AG04449 (cell line): ENCODE measurements at places on chromosomes 5 and 9.

- no peak for DNase-seq
These were observed 75.5 kb downstream of the EPB41L4B start for GRCh38 chr9:109245310-109245897.

DNA sequence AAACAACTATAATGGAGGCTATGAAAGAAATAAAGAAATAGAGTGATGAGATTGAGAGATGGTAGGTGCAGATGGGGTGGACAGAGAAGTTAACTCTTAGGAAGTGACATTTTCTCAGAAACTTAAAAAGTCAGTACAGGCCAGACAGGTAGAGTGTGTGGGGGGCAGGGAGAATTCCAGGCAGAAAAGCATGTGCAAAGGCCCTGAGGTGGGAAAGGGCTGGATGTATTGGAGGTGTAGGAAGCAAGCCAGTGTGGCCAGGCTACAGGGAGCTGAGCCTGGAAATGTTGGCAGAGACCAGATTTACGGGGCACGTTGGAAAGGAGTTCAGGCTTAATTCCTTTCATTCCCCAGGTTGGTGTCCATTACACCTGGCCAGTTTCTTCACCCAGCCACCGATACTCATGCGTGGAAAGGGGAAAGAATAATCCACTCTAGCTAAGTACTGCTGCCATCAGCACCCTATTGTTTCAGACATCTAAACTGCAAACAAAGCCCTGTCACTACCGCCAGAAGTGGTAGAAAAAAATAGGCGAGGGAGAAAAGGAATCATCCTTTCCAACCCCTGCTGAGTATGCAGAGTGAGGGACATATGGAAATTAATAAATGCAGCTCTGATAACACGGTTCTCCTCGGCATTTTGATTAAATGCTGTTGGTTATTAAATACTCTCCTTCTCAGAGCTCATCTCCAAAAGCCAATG, 116.8 kb upstream of the GPR151 start:
- no peak for DNase-seq

DNA sequence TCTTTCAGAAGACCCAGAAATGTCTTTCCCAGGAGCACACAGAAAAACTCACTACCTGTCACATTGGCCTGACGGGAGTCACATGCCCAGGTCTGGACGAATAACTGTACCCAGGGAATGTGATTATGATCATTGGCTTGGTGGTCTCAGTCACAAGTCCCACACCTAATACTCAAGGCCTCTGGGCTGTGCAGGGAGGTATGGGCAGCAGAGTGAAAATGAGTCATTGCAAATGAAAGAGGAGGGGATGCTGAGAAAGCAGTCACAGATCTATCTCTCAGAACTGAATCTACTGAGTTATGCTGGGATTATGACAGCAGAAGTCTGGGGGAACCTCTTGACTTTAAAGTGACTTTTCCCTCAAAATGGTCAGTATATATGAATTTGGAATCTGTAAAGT, 36.9 kb downstream of the SGCD start:
- DNase-seq, result no peak

DNA sequence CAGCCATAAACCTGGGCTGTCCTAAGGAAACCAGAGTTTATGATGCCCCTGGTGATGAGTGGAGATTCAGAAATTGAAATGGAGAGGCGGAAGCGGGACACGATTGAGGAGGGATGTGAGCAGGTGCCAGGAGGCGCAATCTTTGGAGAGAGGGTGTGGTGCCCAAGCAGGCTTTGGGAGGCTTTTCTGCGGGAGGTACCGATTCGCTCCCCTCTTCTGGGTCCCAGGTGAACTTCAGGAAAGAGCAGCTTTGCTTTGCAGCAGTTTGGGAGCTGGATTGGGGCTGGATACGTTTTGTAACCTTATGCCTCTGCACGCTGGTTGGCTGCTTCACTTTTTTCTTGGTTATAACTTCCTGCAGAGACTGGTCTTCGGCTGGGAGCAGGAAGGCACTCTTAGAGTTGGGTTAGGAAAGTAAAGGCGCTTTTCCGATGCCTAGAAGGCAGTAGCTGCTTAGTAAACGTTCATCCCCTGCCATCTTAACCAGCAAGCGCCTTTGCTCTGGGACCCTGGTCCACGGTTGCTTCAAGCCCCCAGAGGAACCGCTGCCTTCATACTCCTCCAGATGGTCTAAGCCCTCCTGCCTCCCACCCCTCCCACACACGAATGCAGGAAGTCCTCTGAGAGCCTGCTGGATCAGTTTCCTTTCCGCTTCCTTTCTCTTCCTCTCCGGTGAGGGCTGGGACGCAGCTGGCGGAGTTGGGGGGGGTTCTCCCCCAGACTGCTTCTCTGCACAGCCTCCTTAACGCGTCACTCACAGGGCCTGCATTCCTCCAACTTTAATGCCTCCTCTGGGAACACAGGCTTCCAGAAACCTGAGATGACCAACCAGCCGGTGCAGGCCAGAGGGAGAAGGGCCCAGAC, 15.2 kb upstream of the NEK6 start:
- no peak for DNase-seq

DNA sequence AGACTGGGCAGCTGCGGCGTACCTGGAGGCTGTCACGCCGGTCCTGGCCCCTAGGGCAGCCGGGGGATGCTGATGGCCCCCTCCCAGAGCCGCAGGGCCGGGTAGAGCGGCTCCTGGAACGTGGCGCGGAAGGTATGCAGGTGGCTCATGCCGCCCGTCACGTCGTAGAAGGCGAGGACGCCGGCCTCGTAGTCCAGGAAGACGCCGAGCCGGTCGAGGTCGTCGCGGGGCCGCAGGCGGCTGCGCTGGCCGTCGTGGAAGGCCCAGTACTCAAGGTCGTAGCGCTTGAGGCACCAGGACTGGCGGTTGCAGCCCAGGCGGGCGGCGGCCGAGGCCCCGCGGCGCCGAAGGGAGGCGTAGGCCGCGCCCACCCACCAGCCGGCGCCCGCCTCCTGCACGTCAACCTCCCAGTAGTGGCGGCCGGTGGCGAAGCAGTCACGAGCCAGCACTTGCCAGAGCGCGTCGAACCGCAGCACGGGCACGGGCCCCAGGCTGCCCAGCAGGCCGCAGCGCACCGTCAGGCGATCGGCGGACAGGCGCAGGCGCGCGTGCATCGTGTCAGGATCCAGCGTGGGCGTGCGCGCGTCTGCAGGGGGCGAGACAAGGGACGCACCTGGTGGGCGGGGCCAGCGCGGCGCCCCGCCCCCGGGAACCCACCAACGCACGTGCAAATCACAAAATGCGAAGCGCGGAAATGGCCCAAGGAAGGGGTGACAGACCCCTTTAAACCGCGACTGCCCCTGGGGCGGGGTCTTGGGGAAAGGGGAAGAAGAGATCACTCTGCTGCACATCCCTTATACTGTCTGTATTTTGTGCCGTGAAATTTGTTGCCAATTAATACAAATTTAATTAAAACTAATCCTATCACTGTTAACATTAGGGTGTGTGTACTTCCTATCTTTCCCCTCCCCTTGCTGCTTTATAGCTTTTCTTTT, 31.2 kb downstream of the NANS start:
- DNase-seq, result no peak

GRCh38 chr9:134666208-134666607, 24.6 kb downstream of the COL5A1 start:
- DNase-seq, result no peak

DNA sequence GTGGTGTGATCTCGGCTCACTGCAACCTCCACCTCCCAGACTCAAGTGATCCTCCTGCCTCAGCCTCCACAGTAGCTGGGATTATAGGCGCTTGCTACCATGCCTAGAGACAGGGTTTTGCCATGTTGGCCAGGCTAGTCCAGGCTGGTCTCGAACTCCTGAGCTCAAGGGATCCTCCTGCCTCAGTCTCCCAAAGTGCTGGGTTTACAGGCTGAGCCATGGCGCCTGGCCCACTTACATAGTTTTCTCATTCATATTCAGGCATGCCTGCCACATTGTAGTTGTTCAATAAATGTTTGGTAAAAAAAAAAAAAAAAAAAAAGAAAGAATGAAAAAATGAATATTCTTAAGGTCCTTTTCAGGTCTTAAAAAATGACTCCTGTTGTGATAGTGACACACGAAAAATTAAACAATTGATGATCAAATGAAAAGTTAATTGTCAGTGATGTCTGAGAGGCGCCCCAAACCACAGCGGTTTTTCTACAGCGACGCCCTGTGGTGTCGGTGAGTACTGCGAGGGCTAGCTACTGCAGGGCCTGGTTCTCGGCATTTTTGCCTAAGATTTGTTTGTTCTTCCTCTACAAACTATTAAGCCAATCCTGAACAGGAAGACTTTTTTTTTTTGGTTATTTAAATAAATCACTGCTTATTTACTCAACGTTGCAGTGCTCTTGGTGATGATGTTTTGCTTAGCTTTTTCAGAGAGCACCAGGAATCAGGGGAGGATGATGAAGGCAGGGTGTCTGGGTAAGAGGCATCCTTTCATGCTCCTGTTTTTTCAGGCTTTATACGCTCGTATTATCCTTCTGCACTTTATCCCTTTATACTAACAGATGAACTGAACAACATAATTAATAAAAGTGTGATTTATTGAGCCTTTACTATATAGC, 67.0 kb upstream of the DPYSL3 start:
- no peak for DNase-seq

GRCh38 chr5:36441280-36441679, 139.6 kb upstream of the RANBP3L start:
- DNase-seq, result no peak

DNA sequence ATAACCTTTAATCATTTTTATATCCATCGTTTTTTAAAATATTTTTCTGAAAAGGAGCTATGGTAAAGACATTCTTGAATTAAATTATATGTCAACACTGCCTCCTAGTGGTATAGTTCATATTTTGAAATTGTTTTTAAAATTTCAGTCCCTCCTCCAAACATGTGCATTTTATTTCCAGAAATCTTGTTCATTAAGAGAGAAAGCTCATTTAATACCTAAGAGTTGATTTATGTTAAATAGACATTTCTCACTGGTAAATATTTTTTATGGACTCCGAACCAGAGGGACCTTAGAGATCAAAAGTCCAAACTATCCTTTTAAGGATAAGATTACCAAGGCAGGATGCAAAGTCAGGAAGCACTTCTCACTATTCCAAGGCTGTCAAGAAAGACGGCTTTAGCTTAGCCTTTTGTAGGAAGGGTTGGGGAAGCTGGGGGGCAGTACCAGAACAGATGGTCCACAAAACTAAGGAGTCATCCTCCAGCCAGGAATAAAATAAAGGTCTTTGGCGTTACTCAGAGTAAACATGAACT, 21.6 kb downstream of the BHMT start:
- no peak for DNase-seq

- no peak for DNase-seq
These were observed at the start of gene SAPCD2 for GRCh38 chr9:137070201-137070905. SAPCD2 (minus strand) TSS chr9:137070557; CDS start chr9:137070460, 97 bp downstream.

DNA sequence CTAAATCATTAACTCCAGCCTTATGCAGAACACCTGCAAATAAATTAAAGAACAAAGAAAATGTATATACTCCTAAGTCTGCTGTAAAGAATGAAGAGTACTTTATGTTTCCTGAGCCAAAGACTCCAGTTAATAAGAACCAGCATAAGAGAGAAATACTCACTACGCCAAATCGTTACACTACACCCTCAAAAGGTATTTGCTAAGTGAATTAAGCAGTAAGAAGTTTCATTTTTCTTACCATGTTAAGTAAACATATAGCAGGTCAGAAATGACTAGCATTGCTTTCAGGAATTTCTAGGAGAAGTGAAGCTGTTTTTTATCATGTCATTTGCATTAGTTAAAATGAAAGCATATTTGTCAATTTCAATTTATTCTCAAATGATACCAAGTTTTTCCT, 92.7 kb downstream of the MELK start:
- peak; percentile 16 for DNase-seq

DNA sequence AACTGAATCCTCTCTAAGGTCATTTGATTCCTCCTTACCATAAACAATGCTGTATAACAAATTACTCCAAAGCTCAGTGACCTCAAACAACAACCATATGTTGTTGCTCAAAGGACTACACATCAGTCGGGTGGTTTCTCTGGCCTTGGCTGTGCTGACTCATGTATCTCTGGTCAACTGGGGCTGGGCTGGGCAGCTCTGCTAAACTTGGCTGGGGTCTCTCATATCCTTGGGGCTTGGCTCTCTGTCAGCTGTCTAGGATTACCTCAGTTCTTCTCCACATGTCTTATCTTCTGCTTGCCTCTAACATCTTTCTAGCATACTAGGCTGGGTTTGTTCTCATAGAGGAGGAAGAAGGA, 86.4 kb downstream of the GALNT10 start:
- DNase-seq, result peak; percentile 58

- no peak for DNase-seq
These were observed 109.8 kb upstream of the NR5A1 start for GRCh38 chr9:124616961-124617360.

GRCh38 chr9:9997585-9997984, 615.2 kb downstream of the PTPRD start:
- DNase-seq, result no peak

DNA sequence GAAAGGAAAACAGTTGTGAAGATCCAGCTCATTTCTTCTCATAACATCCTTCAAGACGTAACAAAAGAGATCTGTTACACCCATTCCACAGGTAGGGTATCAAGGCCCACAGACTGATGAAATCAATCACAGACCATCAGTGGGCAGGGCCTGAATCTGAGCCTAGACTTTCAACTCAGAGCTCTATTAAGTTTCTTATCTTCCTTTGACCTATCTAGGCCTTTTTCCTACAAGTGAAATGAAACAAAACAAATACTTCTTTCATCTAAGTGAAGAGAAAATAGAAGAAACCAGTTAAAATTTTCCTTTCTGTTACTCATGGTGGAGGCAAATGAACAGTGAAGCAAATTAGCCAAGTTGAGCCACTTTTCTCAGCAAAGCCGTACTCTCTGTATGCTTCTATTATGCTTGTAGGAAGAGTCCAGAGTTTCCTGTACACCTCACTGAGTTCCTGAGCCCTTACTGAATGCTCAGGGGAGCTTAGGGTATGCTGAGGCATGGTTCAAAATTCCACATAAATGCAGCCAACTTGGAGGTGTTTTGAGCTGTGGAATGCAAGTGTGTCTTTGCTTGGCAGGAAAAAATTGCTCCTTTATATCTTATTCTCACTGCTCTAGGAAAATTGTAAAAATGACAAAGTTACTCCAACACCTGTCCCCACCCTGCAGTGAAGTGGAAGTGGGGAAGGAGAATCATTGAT, 91.9 kb downstream of the FEM1C start:
- no peak for DNase-seq

- no peak for DNase-seq
These were observed 29.8 kb downstream of the PRUNE2 start for GRCh38 chr9:76876098-76876497.

DNA sequence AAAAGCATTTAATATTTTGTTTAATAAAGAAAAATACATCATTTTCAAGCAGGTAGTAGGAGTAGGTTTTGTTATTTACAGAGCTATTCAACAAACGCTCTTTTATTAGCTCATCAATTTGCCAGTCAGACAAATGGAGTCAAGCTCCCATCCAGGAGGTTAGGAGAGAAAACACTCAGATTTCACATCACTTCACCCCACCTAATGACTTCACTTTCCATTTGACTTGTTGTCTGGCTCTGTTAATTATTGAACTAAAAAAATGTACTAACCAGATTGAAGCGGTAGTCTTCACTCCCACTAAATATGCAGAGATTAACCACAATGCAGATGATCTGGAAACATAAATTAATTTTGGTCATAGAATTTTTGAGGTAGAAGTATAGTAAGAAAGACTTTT, 193.6 kb upstream of the VCAN start:
- DNase-seq, result no peak

GRCh38 chr9:122228568-122229484, at the start of gene LHX6:
LHX6 (minus strand) TSS chr9:122228957; CDS start chr9:122228740, 217 bp downstream.
- DNase-seq, result no peak

- DNase-seq, result peak; percentile 17
These were observed 3.8 kb downstream of the FAM219A start for GRCh38 chr9:34454571-34455065.
